ENCODE measurements at places on chromosomes 12 and 14.

DNA sequence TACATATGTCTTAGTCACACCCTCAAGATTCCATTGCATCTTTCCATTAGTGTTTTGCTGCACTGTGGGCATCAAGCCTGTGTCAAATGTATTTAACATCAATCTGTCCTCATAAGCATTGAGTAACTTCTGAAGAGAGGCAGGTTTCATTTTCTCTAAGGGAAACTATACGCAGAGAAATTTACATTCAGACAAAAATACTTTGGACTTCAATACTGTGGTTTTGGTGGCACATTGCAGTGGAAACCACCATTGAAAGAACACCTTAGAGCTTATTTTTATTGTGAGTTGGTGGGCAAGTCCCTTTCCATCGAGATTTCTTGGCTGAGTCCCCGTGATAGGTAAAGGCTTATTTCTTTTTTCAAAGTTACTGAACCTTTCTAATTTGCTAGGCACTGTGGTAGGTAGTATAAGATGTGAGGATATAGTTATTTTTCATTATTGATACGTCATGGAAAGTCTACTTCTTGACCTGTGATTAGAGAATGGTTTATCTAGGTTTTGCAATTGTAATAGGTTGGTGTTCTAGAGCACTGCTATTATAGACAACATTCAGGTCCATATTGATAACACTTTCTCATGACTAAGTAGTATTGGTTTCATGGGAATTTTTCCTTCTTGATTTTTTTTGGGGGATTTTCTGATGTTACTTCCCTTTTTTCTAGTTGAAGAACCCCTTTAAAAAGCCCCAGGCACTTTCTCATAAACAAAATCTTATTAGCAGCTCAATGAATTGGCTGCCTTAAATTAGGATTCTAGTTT is 81.9 kb downstream of the CFAP54 start:
- H3K27me3 ChIP-seq = peaks cover 21% of the 10 kb centered on the region
- no peak overlapping the region for H3K27ac ChIP-seq

DNA sequence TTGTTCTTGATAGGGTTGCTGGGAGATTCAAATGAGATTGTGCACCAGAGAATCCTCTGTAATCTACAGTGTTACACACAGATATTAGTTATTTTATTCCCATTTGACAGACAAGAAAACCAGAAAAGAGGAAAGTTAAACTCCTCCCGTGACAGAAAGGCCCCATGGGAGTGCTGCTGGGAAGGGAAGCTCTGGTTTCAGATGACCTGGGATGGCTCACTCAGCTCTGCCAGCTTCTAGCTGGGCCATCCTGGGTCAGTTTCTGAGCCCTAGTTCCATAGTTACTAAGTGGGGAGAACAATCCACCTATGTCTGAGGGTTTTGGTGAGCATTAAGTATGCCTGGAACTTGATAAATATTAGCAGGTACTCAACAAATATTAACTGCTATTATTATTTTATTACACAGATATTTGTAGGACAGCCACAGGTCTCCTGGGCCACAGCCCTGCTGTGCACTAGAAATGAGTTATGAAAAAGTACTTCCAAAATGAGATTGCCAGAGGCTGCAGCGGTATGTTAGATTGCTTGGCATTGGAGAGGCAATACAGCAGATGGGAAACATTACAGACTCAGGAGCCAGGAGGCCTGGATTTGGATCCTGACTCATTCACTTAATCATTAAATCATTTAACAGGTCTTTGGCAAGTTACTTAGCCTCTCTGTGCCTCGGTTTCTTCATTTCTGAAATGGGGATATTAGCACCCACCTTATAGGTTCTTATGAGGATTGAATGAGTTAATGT is 47.1 kb upstream of the STON2 start:
- H3K27me3 ChIP-seq = peaks cover 8% of the 10 kb centered on the region
- no peak for DNase-seq
- no peak overlapping the region for H3K4me3 ChIP-seq
- no peaks in the 10 kb centered on the region for H3K36me3 ChIP-seq

DNA sequence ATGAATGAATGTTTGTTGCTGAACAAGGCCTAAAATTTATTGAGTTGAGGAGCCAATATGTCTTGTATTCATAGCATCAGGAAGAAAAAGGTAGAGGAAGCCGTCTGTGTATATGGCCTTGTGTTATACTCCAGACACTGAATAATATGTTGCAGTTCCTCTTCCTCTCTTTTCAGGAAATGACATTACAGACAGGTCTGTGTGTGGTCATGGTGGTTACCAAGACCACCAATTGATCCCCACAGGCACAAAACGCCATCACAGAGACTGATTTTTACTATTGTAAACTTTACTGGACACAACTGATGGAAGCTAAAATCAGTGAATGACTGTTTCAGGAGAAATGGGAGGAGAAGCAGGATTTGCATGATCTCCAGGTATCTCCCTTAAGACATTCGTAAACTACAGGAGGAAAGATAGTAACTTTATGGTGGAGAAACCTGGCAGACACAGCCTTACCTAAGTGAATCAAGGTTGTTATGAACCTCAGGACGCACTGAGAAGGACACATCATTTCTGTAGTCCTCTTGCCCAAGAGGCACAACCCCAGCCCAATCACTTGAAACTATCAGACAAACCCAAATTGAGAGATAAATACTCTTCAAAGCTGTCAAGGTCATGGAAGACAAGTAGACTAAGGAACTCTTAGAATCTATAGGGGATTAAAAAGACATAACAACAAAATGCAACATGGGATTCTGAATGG is 334.1 kb upstream of the RGS6 start:
- H3K27me3 ChIP-seq = no peaks in the 10 kb centered on the region
- peaks cover 30% of the 10 kb centered on the region for H3K4me1 ChIP-seq
- H3K36me3 ChIP-seq = peaks cover 10% of the 10 kb centered on the region
- no peak overlapping the region for H3K4me3 ChIP-seq

DNA sequence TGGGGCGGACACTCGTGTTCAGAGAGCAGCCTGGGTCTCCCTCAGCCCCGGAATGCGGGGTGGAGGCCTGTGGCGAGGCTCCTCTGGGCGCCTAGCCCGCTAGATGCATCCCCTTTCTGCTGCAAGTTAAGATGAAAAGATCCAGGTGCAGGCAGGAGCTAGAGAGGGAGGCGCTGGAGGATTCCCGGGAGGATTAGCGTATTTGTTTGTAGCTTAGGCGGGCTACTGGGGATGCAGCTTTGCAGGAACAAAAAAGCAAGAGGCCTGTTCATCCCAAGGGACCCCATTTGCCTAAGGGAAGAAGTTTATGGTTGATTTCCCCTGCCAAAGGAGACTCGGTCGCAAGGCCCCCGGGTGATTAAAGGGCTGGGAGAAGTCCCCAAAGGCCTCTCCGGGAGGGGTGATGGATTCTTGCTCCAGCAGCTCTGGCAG is 824 bp downstream of the CCDC177 start:
- H3K27me3 ChIP-seq = peaks cover 89% of the 10 kb centered on the region
- H3K4me1 ChIP-seq = peaks cover 21% of the 10 kb centered on the region
- DNase-seq = peak; percentile 66
- H3K27ac ChIP-seq = no peak overlapping the region

GRCh38 chr12:1161197-1161596 is 170.2 kb downstream of the ERC1 start:
- H3K36me3 ChIP-seq = no peaks in the 10 kb centered on the region
- DNase-seq = no peak
- peaks cover 12% of the 10 kb centered on the region for H3K4me1 ChIP-seq
- no peak overlapping the region for H3K4me3 ChIP-seq
- H3K27ac ChIP-seq = no peak overlapping the region
- H3K27me3 ChIP-seq = no peaks in the 10 kb centered on the region

- H3K36me3 ChIP-seq = no peaks in the 10 kb centered on the region
- peaks cover 8% of the 10 kb centered on the region for H3K27me3 ChIP-seq
- H3K27ac ChIP-seq = no peak overlapping the region
- H3K4me3 ChIP-seq = no peak overlapping the region
- no peaks in the 10 kb centered on the region for H3K4me1 ChIP-seq
Observed at GRCh38 chr12:92648242-92649031, 54.4 kb upstream of the PLEKHG7 start.
